ENCODE measurements at places on chromosomes 2 and 18. TPM values are rescaled to one million over a fixed set of nuclear protein-coding genes. Genes with fewer than 3 reads are reported as not detected.

GRCh38 chr2:27087823-27088410 lies 1.3 kb downstream of the KHK start:
- no peak for DNase-seq

GRCh38 chr2:85930129-85931124 lies 41.6 kb upstream of the ST3GAL5 start:
- no peak for DNase-seq

DNA sequence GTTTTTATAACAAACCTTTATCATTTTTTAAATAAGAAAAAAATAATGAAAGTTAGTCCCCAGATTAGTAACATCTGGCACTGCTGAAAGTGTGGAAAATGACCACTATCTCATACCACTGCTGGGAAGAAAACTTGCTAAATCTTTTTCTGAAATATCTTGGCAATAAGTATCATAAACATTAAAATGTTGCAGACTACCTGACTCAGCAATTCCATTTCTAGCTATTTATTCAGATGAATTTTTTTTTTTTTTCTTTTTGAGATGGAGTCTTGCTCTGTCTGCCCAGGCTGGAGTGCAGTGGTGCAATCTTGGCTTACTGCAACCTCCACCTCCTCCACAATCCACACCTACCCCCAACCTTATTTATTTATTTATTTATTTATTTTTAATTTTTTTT lies 35.3 kb upstream of the SOS1 start:
- DNase-seq = no peak

TMEM17 gene
- total RNA-seq = not detected

- no peak for DNase-seq
Measured at GRCh38 chr18:49476664-49477411, 10.2 kb downstream of the C18orf32 start.

DNA sequence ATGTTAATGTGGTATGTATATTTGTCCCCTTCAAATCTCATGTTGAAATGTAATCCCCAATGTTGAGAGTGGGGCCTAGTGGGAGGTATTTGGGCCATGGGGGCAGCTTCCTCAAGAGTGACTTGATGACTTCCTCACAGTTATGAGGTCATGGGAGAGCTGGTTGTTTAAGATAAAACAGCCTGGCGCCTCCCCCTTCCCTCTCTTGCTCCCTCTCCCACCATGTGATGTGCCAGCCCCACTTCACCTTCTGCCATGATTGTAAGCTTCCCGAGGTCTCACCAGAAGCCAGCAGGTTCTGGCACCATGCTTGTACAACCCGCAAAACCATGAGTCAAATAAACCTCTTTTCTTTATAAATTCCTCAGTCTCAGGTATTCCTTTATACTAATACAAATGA lies 258.3 kb upstream of the POU3F3 start:
- no peak for DNase-seq

SH3BP4 gene
- 1.5 TPM for total RNA-seq

All from B cell (primary cell).